ENCODE measurements at places on chromosomes 4 and X.

DNA sequence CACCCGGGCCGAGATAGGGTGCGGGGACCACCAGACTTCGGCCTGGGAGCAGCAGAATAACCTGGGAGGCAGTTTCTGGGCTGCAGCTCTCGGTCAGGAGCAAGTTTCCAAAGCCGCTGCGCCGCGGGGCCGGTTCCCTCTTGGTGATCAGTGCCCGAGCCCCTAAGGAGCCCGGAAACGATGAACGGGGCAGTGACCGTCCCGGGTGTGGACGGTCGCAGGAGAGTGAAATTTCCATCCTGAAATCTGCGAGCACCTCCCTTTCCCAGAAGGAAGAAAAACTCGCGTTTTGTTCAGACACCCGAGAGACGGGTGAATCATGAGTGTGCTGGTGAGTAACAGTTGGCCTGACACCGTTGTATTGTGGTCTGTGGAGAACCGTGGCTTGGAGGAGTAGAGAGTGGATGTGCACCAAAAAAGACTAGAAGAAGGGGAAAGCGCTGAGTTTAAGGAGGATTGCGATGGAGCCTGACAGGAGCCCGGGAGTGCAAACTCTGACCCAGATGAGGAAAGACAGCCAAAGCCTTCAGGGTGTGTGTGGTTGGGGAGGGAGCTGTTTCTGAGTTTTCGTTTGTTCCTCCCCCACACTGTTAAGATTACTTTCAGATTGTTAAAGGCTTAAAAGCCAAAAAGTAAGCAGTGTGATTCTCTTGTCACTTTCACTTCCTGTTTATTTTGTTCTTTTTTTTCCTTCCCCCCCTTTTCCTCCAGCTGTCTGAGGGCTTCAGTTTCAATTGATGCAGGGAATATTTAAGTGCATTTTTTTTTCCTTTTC, 828 bp downstream of the MCUB start:
- peak; percentile 69 for DNase-seq

DNA sequence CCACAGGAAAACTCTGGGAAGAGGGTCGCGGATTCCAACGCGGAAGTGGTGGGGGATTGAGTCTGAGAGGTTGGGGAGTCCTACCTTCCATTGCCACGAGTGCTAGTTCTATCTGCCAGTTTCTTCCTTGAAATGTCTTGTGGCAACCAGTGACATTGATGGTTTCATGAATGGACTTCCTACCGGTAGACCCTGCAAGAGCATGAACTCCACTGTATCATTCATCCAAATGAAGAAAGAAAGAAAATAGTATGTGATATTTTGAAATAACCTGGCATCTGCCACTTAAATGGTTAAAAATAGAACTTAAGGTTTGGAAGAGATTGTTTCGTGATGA, 1.1 kb upstream of the SLC10A7 start:
- DNase-seq = no peak

- no peak for DNase-seq
These were observed 5.6 kb upstream of the CENPC start for GRCh38 chr4:67550857-67551256.

GRCh38 chr4:94634271-94634670, 123.5 kb upstream of the BMPR1B start:
- DNase-seq = no peak

GRCh38 chrX:153646620-153647373, at the start of gene DUSP9:
DUSP9 (plus strand) TSS chrX:153647203; CDS start chrX:153647954, 751 bp downstream.
- DNase-seq = no peak

DNA sequence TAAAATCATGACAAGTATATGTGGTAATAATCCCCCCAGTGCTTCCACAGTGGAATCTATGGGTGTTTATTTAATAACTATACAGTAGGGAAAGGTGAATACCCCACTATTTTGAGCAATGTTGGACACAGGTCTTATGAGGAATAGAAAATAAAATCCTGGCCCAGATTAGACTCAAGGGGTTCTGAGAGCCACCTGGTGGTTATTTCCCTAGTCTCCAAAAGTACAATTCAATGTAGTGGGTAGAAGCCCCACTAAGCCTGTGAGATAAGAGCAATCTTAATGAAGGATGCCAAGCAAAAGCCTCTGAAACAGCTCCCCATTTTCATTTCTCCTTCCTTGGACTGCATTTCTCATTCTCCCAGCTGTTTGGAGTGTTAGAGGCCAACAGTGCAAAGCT, 328.2 kb upstream of the NR3C2 start:
- DNase-seq = no peak

DNA sequence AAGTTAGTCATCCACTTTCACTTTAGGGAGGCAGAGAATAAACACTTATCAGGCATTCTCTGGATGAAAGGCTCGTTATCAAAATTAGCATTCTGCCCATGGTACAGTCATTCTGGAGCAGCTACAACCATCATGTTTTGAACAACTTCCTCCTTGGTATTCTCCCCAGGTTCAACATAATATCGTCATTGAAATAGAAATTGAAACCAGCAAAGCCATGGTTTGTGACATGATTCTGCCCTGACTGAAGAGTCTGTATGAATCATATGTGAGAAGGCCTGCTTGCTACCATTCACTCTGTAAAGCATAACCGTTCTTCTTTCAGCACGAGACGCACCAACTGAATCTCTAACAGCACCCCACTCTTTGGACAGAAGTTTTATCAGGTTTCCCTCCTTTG, 127.5 kb upstream of the RADX start:
- no peak for DNase-seq

- DNase-seq = no peak
These were observed 70.2 kb downstream of the CD38 start for GRCh38 chr4:15848191-15848842.

DNA sequence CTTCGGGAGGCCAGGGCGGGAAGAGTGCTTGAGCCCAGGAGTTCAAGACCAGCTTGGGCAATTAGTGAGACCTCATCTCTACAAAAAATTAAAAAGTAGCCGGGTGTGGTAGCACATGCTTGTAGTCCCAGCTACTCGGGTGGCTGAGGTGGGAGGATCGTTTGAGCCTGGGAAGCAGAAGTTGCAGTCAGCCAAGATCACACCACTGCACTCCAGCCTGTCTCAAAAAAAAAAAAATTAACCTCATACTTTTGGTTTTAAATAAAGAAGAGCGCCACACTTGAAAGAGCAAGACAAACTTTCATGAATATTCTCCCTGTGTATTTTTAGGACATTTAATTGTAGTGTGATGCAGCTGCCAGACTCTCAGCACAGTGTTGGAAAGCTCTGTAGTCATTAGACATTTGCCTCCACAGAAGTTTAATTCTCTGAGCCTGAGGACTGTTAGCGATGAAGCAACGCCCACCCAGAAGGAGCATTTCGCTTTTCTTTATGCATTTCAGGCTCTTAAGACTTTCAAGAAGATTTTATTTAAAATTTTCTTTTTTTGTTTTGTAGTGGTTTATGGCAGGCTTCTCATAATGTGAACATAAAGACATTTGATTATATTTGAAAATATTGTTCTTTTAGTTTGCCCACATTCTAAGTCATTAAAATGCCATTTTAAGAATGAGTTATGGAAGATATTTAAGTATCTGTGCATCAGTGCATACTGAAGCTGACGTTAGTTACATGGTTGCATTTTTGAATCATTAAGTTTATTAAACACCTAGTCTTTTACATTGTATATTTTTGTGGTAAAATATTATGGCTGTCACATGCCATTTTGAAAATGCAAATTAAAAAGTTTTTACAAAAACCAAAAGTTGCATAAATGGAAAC, 45.8 kb downstream of the DCLK2 start:
- no peak for DNase-seq

GRCh38 chr4:157739242-157739641, 433.6 kb downstream of the GASK1B start:
- no peak for DNase-seq

- no peak for DNase-seq
These were observed 206.7 kb downstream of the MGST2 start for GRCh38 chr4:139872274-139872673.

- DNase-seq = no peak
These were observed 126.0 kb downstream of the TENM3 start for GRCh38 chr4:182369211-182369610.

DNA sequence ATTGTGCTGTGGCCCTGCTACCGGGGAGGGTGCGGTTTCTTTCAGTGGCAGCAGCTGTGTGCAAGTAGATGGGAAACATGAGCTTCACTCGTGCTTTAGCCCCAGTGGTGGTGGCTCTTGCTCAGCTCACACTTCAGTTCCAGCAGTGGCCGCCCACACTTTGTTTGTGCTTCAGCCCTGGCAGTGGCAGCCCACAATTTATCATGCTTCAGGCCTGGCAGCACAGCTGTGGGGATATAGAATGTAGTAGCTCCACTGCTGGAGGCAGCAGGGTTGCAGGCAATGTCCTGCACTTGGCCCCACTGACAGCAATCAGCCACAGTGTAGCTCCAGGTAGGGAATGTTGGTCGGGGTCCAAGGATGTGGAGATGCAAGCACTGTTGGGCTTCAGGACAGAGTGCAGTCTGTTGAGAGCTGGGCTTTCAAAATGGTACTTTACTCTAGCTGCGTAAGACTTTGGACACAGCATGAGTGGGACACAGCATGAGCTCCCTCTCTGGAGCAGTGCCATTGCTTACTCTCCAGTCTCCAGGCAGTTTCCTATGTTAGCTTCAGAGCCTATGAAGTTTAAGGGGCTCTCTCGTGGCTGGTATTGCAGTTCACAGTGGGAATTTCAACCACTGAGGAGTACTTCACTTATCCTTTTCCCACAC, 413.1 kb downstream of the PDGFC start:
- DNase-seq = no peak

DNA sequence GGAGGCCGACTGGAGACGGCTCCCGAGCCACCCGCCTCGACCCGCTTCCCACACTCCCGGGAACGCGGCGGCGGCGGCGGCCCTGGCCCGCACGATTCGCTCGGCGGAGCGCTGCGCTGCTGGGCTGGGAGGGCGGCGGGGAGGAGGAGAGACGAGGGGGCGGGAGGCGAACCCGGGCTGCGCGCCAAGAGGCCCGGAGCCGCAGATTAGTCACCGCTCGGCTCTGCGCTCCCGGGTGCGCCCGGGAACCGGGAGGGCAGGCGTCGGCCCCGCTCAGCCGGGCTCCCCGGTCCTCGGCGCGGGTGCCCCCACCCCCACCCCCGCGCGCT, 11.2 kb upstream of the BCOR start:
- peak; percentile 83 for DNase-seq

GRCh38 chrX:143455046-143455445, 62.2 kb downstream of the SPANXN3 start:
- no peak for DNase-seq

- DNase-seq = no peak
These were observed 8.0 kb downstream of the IGFBP7 start for GRCh38 chr4:57102050-57102624.

DNA sequence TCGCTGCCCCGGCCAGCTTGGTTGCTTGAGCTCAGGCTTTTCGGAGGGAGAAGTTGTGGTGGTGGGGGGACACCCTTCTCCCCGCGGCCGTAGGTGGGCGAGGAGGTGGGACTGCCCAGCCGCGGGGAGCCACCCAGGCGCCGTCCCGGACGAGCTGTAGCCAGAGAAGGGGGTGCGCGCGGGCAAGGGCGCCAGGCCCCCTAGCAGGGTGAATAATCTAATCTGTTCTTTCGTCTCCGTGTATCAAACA, 3.1 kb downstream of the MID1IP1 start:
- DNase-seq = no peak

- no peak for DNase-seq
These were observed 20.6 kb upstream of the HPGDS start for GRCh38 chr4:94363136-94363655.

DNA sequence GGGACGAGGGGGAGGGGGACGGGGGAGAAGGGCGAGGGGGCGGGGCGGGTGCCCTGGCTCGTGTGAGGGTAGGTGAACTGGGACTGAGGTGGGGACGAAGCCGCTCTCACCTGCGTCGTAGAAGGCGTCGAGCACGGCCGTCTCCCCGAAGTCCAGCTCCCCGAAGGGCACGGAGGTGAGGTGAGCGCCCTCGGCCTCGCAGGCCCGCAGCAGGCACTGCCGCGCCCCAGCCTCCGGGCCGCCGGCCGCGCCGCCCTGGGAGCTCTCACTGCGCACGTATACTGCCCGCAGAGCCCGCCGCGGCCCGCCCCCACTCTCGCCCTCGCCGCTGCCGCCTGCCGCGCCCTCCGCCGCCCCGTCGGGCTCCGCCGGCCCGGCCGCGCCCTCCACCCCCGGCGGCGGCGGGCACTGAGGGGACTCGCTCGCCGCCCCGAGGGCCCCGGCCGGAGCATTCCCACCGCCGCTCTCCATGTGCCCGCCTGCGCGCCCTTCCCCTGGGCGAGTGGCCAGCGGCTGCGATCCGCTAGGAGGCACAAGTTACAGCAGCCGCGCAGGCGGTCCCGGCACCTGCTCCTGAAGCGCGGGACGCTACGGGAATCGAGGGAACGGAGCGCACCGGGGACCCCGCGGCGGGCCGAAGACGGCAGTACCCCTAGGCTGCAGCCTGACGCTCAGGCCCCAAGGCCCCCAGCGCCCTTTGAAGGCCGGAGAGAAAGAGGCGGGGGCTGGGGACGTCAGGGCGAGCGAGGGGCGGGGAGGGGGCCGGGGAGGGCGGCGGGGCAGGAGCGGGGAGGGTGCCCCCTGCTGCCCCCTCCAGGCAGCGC, at the start of gene MAP3K15:
Gene MAP3K15 (minus strand): TSS at position 718 of the 824 bp plus-strand sequence. CDS start 247 bp downstream, at position 471.
- DNase-seq = peak; percentile 72

GRCh38 chrX:150872773-150873336, 25.6 kb downstream of the CD99L2 start:
- DNase-seq = no peak

DNA sequence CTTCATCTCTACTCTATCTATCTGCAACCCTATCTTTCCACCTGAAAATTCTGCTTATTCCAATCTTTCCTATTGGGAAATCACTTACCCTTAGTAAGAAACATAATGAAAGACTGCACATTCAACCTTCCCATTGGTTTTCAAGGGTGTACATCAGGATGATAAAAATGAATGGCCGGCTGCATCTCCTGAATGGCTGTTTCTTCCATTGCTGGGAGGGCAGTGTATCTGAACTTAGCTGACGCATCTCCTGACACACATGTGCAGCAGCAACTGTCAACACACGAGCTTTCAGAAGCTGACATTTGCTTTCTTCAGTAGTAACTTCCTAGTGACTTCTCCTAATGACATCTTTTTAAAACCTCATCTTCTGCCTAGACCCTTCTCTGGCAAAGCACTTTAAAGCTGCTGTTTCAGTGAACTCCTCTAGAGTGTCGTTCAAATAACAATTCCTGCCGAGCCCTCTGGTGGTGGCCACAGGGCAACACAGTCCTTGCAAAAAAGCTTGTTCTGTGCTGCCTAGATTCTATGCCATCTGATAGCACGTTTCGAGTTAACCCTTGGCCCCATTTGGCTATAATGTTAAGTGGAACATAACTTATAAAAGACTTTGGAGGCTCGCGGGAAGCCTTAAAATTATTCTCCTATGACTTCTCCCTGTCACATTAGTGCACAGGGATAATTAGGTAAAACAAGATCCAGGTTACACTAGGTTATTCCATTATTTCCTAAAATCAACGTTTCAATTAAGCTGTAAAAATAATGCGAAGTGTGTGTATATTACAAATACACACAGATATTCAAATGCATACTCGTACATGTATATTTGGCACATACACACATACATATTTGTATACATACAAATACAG, 2340.7 kb downstream of the PCDH7 start:
- peak; percentile 11 for DNase-seq

GRCh38 chr4:81307991-81308390, 93.0 kb upstream of the PRKG2 start:
- DNase-seq = no peak

GRCh38 chr4:87865960-87866598, 33.3 kb downstream of the MEPE start:
- DNase-seq = no peak
